ENCODE measurements at places on chromosomes 3 and 15. TPM values are rescaled to one million over a fixed set of nuclear protein-coding genes. Genes with fewer than 3 reads are reported as not detected.

- no peak for DNase-seq
Measured at GRCh38 chr15:72170691-72171090, 26.9 kb downstream of the GRAMD2A start.

DNA sequence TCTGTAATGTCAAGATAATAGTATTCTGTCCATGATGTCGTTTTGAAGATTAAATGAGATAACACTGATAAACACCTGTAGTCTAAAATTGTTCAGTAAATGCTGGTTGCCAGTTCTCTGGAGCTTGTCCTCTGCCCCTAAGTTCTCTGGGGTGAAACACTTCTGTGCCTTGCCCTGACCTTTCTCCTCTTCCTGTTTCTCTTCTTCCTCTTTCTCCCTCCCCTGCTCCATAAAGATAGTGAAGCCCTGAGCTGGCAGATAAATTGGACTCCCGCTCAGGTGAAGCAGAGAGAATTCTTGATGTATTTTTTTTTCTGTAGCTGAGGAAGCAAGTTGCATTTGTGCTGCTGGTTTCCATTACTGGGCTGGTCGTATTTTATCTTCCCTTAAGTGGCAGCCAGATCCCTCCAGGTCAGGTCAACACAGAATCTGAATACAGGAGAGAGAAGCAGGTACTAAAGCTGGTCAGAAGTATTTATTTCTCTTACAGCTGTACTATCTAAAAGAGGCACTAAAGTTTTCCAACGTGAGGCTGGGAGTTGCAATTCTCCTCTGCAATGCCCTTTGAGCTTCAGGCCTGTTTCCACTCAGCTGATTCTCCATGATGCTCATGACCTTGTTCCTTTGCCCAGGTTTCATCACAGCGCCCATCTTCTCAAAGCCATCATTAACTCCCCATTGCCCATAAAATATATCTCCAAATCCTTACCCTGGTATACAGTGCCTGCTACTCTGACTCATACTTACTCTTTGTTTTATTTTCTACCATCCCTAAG, 319.3 kb upstream of the CFAP20DC start:
- DNase-seq: no peak

GRCh38 chr3:39971559-39972031, 162.2 kb downstream of the MYRIP start:
- DNase-seq: no peak

DNA sequence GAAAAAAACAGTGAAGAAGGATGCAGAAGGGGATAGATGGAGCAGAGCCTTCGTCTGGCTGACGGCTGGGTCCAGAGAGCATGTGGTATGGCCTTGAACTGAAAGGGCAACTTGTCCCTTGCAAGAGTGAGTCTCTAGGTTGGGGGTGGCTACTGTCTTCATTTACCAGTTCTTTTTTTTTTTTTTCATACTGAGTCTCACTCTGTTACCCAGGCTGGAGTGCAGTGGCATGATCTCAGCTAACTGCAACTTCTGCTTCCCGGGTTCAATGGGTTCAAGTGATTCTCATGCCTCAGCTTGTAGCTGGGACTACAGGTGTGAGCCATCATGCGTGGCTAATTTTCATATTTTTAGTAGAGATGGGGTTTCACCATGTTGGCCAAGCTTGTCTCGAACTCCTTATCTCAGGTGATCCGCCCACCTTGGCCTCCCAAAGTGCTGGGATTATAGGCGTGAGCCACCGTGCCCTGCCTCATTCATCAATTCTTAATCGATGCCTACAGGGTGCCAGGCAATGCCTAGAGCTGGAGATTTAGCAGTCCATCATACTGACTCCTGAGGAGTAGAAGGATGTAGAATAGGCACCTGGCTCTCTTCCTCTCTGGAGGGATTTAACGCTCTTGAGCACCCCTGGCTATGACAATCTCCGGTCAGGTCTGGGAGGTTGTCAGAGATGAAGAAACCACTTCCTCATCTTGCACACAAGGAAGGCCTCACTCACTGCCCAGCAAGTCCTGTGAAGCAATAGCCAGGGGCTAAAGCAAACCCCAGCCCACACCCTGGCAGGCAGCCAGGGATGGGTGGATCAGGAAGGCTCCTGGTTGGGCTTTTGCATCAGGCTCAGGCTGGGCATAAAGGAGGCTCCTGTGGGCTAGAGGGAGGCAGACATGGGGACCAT, at the start of gene CAMP:
CAMP (plus strand) TSS at position 880 of the 898 bp plus-strand sequence; CDS start at position 897, 17 bp downstream.
- DNase-seq: no peak

- DNase-seq: no peak
Measured at GRCh38 chr3:138940446-138940845, 6.5 kb downstream of the FOXL2 start.

GRCh38 chr15:94965593-94965992, 734.2 kb downstream of the MCTP2 start:
- DNase-seq: no peak

GRCh38 chr3:166554023-166554422, 716.8 kb upstream of the BCHE start:
- no peak for DNase-seq

DNA sequence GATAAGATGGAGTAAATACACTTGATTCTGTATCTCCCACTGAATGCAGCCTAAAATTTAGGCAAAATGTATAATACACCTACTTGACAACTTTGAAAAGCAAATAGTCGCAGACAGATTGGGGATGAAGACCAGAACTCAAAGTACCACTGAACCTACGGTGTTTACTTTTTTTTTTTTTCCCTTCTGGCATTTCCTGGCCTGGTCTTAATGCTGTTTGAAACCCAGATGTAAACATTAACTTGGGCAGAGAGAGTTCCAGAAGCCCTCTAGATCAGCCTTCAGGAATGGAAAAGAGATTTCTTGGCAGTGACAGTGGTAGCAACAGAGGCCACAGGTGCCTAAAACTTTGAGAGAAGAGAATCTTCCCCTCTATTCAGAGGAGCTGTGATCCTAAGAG, 27.8 kb downstream of the ALPK3 start:
- DNase-seq: no peak

GRCh38 chr15:39670687-39671086, 89.8 kb downstream of the THBS1 start:
- no peak for DNase-seq

The SCAANT1 gene
- 2.0 TPM for polyA plus RNA-seq

The CX3CR1 gene
- 1.4 TPM for polyA plus RNA-seq

The SH2D7 gene
- 0.98 TPM for polyA plus RNA-seq

The GRK7 gene
- polyA plus RNA-seq: not detected

The GCSAM gene
- 0.66 TPM for polyA plus RNA-seq

The AADACL2 gene
- not detected for polyA plus RNA-seq
